Esophagus muscularis mucosa (tissue), 4 donors: ENCODE measurements at places on chromosomes 6 and 20.

GRCh38 chr20:33612001-33612400 lies 50.1 kb upstream of the C20orf144 start:
- no peak for DNase-seq

DNA sequence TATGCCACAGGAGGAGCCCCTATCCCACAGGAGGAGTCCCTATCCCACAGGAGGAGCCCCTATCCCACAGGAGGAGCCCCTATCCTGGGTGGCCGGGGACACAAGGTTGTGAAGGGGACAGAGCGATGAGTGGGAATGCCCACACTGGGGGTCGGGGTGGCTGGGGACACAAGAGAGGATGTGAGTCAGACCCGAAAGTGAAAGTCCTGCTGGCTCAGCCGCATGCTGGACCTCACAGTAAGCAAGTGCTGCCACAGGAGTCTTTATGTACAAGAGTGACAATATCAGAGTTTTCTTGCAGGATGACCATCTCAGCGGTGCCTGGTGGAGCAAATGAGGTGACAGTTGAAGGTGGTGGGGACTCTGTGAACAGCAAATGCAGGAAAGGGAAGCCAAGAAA lies 93.7 kb downstream of the PSMB1 start:
- no peak for DNase-seq

DNA sequence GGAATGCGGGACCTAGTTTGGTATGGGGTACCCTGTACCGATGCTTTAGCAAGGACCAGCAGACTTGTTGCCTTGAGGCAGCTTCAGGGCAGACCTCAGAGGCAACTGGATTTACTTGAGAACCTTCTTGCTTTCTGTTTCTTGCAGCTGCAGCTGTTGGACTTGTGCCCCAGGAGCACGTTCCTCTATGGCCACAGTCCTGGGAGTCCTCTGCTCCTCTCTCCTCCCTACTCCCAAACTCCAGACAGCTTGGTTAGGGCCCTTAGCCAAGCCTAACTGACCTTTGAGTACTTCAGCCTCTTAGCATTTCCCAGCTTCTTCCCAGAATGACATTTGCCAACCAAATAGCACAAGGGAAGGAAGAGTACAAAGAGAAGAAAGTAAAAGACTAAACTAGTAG lies 34.7 kb downstream of the GHRH start:
- no peak for DNase-seq

DNA sequence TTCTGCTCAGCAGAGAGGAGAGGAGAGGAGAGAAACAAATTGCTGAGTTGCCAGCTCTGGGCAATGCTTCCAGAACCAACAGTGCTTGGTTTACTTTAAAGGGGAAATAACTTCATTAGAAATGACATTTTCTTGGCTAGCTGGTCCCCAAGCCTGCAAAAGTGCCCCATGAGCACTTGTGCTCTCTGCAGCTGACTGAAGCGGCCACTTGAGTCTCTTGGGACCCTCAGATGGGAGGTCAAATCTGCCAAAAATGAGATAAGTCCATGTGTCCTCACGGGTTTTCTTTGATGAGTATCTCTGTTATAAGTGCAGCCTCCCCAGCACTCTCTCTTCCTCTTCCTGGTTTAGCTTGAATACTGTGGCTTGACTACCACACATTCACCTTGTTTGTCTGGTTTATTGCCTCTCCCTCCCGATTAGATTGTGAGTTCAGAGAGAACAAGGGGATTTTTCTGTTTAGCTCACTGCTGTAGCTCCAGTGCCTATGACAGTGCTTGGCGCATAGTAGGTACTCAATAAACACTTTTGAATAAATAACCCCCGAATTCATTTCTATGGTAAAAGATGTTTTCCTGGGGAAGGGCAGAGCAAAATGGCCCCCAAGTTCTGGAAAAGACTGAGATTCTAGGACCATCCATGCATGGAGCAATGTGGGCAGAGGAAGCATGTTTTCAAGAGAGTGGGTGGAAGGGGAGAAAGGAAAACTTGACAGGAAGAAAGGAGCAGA lies 7.0 kb upstream of the RIN2 start:
- DNase-seq, result no peak

DNA sequence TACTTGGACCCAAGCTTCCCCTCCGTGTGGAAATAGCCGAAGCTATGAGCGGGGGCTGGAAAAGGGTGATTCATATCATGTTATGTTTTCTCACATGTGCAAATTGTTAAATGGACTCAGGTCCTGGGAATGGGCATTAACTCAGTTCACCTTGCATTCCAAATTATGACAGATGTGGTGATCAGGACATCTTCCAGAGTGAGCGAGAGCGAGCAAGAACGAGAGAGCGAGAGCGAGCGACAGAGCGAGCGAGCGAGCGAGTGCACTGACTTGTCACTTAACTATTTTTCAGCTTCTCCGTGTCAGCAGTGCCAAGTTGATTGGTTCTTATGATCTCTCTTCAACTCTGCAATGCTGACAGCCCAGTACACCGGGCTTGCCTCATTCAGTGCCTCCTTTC lies 437.4 kb upstream of the NRSN1 start:
- no peak for DNase-seq
